ENCODE measurements at places on chromosomes 12 and 14.

DNA sequence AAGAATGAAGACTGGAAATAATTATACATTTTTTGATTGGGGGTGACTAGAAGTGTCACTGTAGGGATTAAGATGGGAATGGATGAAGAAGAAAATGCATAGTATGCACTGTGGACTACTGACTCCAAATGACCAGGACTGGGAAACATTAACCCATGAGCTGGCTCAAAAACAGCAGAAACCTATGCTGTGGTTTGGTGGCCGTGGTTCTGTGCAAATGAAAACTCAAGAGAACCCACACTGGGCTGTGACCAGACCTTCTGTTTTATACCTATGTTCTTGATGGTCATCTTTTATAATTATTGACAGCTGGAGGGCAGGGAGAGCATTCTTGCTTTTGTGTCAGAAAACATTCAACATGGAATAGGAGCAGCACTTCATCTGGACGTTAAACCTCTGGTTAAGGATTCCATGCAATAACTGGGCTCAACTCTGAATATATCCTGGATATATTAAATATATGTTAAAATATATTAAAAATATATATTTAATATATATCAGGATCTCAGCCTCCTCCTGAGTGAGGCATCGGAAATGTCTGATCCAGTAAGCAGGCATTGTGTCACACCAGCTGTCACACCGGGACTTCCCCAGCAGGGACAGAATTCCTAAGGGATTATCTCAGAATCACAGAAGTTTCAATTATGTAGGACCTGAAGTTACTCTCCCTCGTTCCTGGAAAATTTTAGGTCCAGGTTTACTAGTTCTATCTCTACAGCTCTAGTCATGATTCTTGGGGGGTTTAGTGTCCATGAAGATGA lies 48.5 kb downstream of the BBS10 start:
- DNase-seq = no peak

DNA sequence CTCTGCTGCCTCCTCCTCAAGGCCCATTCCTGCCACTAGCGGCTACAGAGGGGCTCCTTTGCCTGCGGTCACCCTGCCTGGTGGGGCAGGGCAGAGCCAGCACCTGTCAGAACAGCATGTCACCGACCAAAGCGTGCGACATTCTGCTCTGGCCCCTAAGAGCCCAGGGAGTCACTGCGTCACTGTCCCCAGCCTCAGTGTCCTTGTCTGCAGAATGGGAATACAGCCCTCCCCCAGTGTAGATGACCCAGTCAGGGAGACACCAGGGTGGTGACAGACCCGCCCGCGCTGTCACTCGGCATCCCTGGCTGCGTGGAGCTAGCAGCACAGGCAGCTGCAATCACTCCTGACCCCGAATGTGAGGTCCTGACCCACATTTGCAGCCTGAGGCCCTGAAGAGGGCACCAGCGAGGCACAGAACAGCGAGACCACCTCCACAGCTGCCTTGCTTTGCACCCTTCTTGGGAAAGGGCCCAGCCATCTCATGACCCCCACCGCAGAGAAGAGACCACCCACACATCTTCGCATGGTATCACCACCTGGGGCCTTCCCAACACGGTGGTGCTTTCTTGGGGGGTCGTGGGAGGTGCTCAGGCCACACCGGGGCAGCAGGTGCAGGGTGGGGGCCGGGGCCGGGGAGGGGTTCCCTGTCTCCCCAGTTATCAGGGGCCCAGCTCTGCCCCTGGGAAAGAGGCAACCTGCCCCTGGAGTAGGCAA lies 2.5 kb downstream of the AHNAK2 start:
- no peak for DNase-seq

- DNase-seq = no peak
These were observed 243.6 kb downstream of the KIF21A start for GRCh38 chr12:39199351-39199750.

DNA sequence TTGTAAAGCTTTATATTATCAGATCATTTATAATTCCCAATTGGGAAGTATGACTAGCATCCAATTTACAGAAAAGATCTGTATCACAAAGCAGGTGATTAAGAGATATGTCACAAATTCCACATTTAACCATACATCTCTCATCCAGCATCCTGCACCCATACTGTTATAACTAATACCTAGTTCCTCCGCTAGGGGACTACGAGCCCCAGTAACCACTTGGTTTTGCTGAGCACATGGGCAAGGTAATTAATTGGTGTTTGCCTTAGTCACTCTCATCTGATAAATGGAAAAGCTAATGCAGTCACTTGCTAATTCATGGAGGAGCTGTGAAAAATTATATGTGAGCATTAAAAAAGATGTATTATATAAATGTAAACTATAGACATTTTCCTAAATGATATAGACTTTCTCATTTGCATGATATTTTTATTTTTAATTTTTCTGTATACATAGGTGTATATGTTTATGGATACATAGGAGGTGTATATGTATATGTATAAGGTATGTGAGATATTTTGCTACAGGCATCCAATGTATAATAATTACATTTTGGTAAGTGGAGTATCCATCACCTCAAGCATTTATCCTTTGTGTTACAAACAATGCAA lies 1031.8 kb downstream of the GALC start:
- DNase-seq = no peak

GRCh38 chr12:88958946-88959345 lies 378.7 kb upstream of the KITLG start:
- no peak for DNase-seq

GRCh38 chr12:18422871-18423270 lies 161.6 kb downstream of the PIK3C2G start:
- no peak for DNase-seq

DNA sequence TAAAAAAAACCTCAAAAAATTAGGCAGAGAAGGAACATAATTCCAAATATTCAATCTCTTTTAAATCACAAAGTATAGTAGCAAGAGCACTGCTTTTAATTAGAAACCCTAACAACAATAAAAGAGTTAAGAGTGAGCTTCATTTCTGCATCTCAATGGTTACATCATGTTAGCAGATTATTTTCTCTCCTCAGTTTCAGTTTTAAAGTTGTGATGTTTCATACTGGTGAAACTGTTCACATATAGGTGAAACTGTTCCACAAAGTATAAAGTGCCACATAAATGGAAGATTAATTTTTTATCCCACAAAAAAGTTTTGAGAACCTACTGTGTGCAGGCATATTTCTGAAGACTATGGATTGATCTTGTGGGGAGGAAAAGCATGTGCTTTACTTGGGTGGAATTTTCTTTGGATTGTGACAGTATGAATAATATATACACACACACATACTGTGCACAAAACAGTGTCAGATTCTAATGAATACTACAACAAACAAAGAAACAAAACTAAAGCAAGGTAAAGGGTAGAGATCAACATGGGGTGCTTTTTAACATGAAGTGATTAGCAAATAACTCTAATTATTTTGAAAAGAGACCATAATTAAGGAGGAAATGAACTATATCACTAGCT lies 17.1 kb downstream of the LUM start:
- DNase-seq = no peak

GRCh38 chr14:67270145-67270753 lies 29.0 kb downstream of the PALS1 start:
- DNase-seq = no peak

Measured in activated CD4-positive, alpha-beta T cell treated with anti-CD3 and anti-CD28 coated beads for 4 hours (primary cell).